SK-N-SH treated with all-trans-retinoic acid at 6 μM for 48 hours (cell line): ENCODE measurements at places on chromosomes 1 and 21.
A peak's percentile ranks its signal among the peaks of the same experiment; 100 is the strongest.

GRCh38 chr1:100397681-100398080, 45.4 kb downstream of the CDC14A start:
- ATAC-seq: no peak

GRCh38 chr1:53576866-53577760, 117.9 kb downstream of the DMRTB1 start:
- no peak for ATAC-seq

- ATAC-seq: no peak
Observed at GRCh38 chr1:149962736-149963135, 26.1 kb upstream of the MTMR11 start.

GRCh38 chr1:164263540-164263939, 295.4 kb upstream of the PBX1 start:
- no peak for ATAC-seq

- no peak for ATAC-seq
Observed at GRCh38 chr21:46020581-46020980, 39.0 kb downstream of the COL6A1 start.

- no peak for ATAC-seq
Observed at GRCh38 chr1:66642992-66643391, 109.0 kb downstream of the SGIP1 start.

- ATAC-seq: 0 out of 3 replicates have a peak, but pooled peaks have one; percentile 28
Observed at GRCh38 chr1:218817691-218818465, 355.8 kb upstream of the LYPLAL1 start.

- no peak for ATAC-seq
Observed at GRCh38 chr1:241419986-241420385, 63.0 kb upstream of the RGS7 start.

- no peak for ATAC-seq
Observed at GRCh38 chr1:109391626-109392025, 6.1 kb downstream of the SORT1 start.

- peak; percentile 84 for ATAC-seq
Observed at GRCh38 chr1:190904091-190904695, 426.5 kb upstream of the BRINP3 start.

- no peak for ATAC-seq
Observed at GRCh38 chr1:178196631-178197030, 102.7 kb downstream of the RASAL2 start.

GRCh38 chr1:116842654-116843053, 67.1 kb upstream of the PTGFRN start:
- peak; percentile 63 for ATAC-seq

GRCh38 chr1:14756589-14757285, 158.3 kb downstream of the KAZN start:
- ATAC-seq: no peak

DNA sequence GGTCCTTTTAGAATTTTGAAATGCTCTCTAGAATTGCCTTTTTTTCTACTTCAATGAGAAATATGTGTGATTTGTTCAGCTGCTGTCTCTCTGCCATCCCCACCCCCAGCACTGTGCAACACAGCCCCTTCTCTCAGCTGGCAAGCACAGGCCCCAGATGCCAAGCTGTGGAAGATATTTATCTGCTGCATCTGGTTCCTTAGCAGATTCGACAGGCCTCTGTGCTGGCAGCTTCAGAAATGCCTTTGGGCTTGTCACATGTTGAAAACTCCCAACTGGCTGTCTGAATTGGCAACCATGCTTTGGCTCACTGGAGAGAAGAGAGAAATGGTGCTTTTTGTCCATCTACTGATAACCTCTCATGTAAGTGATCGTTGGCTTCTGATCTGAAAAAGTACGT, 206.7 kb upstream of the C1orf87 start:
- peak; percentile 67 for ATAC-seq

DNA sequence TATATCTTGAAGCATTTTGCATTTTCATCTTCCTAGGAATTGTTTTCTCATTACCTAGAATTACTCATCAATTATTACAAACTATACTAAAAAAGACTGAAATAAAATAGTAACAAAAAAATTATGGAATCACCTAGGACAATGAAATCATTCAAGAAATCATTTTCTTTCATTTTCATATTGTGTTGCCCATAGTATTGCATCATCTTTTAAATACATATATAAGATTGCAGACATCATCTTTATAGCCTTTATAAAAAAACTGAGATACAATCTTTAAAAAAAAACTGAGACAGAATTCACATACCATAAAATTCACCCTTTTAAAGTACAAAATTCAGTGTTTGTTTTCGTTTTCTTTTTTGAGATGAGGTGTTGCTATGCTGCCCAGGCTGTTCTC, 29.6 kb downstream of the GDAP2 start:
- ATAC-seq: no peak

DNA sequence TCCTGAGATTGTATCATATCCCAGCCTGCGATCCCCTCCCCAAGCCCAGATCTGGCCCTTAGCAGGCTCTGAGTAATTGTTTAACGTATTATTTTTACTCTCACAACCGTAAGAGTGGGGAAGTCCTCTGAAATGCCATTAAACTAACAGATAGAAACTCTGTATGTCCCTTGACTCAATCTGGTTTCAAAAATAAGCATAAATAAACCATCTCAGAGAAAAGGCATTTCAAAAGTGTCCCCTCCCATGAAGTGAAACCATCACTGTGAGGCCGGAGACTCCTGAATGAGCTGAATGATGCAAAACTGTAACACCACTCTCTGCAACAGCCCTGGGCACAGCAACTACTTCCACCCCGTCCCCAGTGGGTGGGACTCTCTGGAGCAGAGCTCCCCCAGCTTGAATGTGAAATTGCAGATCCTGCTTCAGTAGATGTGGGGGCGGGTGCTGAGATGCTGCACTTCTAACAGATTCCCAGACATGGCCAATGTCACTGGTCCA, 104.1 kb downstream of the SYF2 start:
- ATAC-seq: no peak

- peak; percentile 79 for ATAC-seq
Observed at GRCh38 chr1:174743654-174744561, 255.8 kb upstream of the CACYBP start.

DNA sequence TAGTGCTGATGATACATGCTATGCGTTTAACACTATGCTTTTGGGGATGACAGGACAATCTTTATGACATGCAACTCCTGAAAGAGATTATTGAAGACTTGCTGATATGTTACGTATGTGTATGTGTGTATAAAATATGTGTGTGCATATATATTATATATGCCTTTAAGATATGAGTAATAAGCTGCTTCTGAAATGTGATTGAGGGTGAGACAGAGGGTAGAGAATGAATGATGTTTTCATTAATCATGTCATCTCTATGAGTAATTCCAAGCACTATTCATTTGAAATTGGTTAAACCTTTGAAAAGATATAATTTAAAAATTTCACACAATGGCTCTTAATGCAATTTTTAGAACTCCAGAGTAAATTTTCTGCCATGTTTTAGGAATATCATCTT, 5.8 kb downstream of the BCL9 start:
- ATAC-seq: no peak

- ATAC-seq: no peak
Observed at GRCh38 chr1:1024149-1024770, 4.3 kb downstream of the AGRN start.

DNA sequence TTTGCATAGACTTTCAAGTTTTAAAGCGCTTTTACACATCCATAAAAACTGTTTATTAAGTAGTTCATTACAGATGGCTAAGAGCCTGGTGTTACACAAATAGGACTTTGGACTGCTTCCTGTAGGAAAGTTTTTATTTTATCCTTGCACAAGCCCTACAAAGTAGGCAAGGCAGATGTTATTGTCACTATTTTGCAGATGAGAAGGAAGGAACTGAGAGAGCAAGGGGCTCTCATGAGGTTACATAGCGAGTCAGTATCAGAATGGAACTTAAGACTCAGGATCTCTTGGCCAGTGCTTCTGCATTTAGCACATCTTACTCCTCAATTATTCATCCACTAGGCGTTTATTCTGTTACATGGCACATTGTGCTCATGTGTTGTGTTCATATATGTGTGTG, 2.6 kb upstream of the MAPKAPK2 start:
- ATAC-seq: no peak
